H4 (cell line): ENCODE measurements at places on chromosomes 12 and 14.

GRCh38 chr12:93784339-93785086, 107.3 kb downstream of the CRADD start:
- no peak for DNase-seq

- no peak for DNase-seq
Measured at GRCh38 chr12:47312808-47313426, 233.2 kb upstream of the AMIGO2 start.

GRCh38 chr12:105523164-105524057, 192.9 kb downstream of the C12orf75 start:
- peak; percentile 19 for DNase-seq

- no peak for DNase-seq
Measured at GRCh38 chr12:30278401-30278800, 417.3 kb downstream of the IPO8 start.

DNA sequence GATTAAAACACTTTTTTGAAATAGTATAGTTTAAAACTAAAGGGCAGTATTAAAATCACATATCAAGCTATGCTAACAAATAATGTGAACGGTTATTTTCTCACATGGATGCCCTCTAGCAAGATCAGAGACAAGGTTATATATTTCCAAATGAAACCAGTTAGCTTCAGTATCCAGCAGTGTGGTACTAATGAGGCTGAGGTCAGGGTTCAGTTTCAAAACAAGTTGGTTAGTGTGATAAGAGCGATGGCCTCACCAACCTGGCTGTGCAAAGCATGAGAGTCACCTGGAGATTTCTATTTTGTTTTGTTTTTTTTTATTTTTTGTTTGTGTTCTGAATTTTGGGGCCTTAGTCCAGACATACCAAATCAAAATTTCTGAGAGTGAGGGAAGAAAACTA, 352.2 kb upstream of the KITLG start:
- no peak for DNase-seq

DNA sequence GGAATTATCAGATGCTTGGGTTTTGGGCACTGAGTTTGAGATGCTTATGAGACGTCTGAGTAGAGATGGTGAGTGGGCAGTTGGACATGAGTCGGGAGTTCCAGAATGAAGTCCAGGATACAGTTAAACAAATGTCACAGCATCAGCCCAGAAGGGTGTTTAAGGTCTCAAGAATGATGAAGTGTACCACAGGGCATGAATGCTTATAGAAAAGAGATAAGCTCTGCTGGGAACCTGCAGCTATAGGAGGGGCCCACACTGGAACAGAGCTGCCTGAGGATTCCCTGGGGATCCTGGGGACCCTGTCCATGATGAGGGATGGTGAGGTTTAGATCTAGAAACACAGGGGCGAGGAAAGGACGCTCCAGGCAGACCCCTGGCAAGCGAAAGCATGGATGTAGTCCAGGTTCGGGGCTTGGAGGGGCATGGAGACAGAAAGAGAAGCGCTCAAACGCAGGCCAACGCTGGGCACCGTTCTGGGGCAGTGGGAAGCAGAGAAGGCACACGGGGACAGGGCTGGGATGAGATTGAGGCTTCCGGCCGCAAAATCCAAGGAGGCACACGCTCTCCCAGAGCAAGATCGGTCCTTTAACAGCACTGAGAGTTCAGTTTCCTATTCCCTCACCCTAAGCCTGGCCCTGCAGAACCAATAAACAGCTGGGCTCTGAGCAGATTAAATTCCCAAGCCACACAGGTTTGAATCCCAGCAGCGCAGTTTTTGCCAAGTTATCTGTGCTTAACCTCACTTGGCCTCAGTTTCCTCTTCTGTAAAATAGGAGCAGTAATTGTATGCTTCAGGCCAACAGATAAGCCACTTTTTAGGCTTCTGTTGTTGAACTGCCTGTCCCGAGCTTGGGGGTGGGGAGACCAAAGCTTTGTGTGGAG, 52.9 kb downstream of the EID3 start:
- DNase-seq = no peak
